ENCODE measurements at places on chromosomes 2 and 18. TPM values are rescaled to one million over a fixed set of nuclear protein-coding genes. Genes with fewer than 3 reads are reported as not detected.

DNA sequence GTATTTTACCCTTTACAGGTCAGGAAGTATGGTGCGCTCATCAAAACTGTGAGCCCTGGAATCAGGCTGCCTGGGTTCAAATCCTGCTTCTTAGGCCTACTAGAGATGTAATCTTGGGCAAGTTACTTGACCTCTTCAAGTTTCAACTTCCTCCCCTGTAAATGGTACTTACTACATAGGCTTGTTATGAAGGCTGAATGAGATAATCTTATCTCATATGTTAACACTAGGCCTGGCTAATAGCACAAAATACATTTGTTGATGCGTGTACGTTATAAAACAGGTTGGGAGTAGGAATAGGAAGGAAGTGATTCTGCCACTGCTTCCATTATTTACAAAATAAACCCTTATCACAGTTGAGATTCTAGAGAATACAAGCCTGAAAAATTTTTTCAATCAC is 1.7 kb upstream of the RFTN2 start:
- DNase-seq = no peak

DNA sequence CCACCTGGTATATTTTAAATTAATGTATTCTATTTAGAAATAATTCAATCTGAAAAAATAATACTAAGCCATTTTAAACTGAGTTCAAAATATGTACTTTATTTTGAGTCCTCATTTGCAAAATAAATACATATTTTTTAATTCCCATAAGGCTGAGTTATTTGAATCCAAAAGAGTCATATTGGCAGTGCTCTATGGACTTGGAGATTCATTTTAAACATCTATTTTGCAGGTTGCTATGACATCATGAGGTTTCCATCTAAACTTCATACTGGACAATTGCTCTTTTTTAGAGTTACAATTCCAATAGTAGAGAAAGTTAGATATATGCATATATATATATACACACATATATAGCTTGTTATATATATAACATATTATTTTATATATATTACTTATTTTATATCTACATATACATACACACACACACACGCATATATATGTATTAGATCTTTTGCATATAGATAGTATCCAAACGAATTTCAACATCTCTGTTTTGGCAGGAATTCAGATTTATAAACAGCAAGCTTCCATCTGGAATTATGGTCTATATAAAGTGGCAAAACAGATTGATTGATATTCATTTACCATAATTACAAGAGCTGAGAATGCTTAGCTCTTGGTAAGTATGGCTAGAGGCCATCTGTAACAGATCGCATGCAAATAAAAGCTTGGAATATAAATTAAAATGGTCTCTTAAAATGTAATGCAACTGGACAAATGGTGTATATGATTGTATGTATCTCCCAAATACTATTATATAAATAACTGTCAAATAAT is 34.9 kb downstream of the NOL4 start:
- DNase-seq = no peak

- DNase-seq = no peak
These were observed 181.1 kb upstream of the PGAP1 start for GRCh38 chr2:197107291-197108269.

DNA sequence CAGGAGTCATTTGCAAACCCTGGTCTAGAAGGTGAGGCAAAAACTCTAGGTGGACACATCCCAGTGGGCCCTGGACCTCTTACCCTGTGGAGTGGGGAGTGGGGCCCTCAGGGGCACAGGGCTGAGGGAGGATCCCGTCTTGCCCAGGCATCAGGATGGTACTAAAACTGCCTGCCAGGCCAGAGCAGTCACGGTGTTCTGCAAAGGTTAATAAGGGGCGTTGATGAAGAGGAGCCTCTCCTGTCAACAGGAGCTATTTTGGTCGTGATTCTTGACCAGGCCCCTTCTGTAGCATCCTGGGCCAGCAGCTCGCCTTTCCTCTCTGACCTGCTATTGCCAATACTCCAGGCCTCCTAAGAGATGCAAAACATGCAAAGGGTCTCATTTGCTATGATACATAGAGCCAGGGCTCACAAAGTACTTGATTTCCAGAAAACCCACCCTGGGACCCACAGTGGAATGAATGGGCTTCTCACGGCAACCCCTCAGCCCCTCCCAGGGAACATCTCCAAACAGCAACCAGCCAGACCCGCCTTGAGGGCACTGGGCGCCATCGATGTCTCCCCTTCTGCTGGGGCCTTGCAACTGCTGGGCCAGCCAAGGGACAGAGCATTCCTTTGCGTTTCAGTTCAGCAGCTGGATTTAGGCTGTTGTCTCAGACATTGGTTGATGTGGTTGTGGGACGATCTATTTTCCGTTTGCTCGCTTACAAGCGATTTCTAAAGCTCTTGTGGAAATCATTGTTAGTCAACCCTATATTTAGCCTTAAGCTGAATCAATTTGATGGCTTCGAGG is 111.1 kb downstream of the PDCL3 start:
- no peak for DNase-seq

- no peak for DNase-seq
These were observed 70.6 kb downstream of the MBP start for GRCh38 chr18:77061946-77062517.

GRCh38 chr18:79614211-79614955 is 65.2 kb upstream of the CTDP1 start:
- no peak for DNase-seq

DNA sequence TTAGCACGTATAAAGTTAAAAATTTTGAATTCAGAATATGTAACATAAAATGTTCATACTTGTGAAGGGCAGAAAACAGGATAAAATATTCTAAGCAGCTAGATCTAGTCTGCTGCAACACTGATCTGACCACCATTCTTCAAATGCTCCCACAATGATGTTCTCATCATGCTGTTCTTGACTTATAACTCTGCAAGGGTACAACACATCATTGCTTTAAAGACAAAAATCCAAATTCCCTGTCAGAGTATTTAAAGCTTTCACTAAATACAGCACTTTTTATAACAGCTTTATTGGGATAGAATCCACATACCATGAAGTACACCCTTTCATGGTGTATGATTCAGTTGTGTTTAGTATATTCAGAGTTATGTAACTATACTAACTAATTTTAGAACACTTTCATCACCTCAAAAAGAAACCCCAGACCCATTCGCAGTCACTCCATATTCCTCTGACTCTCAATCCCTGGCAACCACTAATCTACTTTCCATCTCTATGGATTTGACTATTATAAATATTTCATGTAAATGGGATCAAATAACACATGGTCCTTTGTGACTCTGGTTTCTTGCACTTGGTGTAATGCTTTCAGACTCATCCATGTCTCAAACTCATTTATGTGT is 56.4 kb downstream of the MAP4K3 start:
- no peak for DNase-seq

DNA sequence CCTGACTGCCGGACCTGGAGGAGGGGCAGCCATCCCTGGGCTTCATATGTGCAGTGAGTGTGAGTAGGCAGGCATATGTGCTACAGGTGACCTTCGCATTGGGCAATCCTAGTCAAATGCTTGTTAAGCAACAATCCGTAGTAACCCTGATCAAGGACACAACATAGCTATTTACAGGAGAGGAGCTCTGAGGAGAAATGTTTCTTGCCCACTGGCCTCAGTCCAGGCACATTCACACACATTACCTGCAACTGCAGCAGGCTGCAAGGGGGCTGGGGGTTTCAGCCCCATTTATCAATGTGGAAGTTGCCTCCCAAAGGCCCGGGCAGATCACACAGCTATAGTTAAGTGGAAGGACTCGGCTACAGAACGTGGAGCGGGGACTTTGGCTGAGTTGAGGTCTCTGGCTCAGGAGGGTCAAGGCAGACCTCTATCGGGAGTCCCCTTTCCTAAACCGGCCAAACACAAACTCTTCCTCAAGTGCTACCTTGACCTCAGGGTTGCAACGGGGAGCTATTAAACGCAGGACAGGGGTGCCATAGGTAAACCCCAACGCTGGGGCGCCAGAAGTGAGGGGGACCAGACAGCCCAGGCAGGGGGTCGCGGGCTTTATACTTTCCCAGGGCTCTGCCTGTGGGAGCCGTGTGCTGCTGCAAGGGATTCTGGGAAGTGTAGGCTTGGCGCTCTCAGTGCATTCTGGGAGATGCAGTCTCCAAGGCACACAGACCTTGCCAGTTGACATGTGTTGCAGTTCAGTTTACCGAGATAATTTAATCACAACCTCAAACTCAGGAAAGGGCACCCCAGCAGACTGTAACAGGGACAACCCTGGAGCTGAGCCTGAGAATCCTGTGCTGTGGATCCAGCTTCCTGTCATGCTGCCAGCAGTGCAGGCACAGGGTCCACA is 9.4 kb downstream of the KHK start:
- DNase-seq = no peak

DNA sequence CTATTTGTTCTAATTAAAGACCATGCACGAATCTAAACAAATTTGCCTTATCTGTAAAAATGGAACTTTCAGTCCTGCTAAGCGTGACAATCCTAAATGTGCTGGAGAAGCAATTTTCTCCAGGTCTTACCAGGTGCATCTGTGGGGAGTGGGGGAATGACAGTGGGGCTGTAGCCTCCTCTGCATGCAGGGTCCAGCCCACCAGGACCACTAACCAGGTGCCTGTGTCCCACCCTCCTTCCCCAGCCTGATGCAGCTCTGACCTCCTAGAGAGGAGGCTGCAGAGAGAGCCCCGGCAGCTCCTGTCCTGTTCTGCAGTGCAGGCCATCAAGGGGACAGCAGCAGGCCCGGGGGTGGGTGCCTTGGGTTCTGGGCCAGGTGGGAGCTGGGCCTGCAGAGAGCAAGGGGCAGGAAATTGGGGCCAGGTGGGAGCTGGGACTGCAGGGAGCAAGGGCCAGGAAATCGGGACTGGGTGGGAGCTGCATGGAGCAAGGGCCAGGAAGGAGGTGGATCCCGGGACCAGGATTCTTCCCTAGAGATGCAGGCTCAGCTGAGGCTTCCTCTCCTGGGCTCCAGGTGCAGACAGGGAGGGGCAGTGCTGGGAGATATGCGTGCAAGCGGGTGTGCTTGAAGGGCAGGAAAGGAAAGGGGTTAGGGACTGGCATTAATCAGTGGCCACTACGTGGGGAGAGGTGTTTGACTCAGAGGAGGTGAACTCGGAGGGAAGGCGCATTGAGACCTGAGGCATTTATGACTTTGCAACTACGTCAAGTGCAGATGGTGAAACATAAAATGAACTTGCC is 185.3 kb downstream of the ANKRD30B start:
- no peak for DNase-seq

GRCh38 chr2:10137053-10137843 is 14.7 kb downstream of the RRM2 start:
- DNase-seq = no peak

- no peak for DNase-seq
These were observed 87.9 kb downstream of the ICOS start for GRCh38 chr2:204024503-204024902.

DNA sequence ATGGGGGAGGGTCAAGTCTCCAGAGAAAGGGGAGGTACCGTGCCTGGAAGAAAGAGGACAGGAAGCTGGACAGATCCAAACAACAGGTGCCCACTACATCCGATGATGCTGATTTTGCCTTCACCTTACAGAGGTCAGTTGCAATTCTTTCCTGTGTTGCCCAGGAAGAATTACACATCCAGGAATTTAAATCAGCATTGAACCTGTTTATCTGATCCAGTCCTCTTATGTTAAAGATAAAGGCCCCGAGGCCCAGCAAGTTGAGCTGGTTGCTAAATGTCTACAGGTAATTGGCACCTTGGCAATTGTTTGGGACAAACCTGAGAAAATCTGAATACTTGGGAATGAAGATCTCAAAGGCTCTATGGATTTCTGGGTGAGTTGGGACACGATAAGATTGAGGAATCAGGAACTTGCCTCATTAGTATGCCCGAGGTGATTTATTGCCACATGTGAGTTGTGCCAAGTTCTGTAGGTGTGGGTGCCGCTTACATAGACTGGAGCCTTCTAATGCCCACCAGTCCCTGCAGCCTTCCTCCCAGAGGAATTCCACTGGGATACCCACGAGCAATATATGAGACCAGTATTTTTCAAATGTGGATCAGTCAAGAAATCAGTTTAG is 6.9 kb upstream of the CNNM4 start:
- DNase-seq = no peak

- no peak for DNase-seq
These were observed 965 bp upstream of the ELOA2 start for GRCh38 chr18:47036298-47036874.

GRCh38 chr2:171402906-171403580 is 30.7 kb downstream of the METTL8 start:
- DNase-seq = no peak

DNA sequence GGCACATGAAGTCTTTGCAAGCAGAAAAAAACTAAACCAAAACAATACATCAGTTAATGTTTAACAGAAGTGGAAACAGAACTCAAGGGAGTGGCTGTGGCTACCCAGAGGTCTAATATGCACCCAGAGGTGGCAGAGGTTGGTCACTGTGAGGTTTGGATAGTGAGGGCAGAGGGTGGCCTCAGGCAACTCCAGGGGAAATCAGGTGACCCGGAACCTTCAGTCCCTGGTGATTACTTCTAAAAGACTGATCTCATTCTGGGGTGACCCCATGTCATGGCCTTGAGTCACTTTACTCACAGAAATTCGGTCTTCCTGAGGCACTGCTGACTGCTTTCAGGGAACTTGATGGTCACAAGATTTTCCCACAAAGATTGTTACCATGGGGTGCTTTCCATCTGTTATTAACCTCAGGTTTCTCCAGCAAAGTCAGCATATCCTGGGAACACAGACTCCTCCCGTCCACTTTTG is 99.4 kb downstream of the TMEM17 start:
- DNase-seq = peak; percentile 76

DNA sequence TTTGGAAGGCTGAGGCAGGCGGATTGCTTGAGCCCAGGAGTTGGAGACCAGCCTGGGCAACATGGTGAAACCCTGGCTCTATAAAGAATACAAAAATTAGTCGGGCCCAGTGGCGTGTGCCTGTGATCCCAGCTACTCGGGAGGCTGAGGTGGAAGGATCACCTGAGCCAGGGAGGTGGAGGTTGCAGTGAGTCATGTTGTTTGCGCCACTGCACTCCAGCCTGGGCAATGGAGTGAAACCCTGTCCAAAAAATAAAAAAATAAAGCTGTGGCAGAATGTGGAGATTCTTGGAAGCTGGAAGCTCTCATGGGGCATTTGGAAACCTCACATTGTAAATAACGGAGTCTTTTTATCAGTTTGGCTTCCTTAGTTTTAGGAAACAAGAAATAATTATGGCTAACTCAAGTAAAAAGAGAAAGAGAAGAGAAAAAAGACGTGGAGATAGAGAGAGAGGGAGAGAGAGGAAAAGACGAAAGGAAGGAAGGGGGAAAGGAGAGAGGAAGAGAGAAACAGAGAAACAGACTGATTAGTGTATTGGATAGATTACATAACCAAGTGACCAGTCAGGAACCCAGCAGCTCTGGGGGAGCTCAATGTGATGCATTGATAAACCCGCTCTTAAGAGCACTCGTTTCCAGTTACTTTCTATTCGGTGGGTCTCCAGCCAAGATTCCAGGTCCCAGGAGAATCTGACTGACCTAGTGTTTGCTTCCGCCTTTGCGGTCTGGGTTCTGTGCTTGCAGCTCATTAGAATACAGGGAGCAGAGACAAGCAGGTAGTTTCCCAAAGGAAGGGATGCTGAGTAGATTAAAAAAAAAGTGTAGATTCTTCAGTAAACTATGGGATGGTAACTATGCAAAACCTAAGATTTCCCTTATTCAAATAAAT is 1.1 kb upstream of the SPAST start:
- no peak for DNase-seq

- no peak for DNase-seq
These were observed 74.7 kb upstream of the MYT1L start for GRCh38 chr2:2405780-2406179.

- DNase-seq = no peak
These were observed 13.7 kb downstream of the ADRA2B start for GRCh38 chr2:96102596-96103186.

The CFAP53 gene
- total RNA-seq = 0.29 TPM

The CDK15 gene
- total RNA-seq = 0.21 TPM

The WDR43 gene
- 70.3 TPM for total RNA-seq

The GPR45 gene
- not detected for total RNA-seq

The CDKL4 gene
- 1.2 TPM for total RNA-seq

The DLGAP1 gene
- total RNA-seq = 2.6 TPM
